Liver (tissue), 10 donors: ENCODE measurements at places on chromosomes 2 and 18. TPM values are rescaled to one million over a fixed set of nuclear protein-coding genes. Genes with fewer than 3 reads are reported as not detected.

The ITGA6 gene
- 5.8 TPM for polyA plus RNA-seq

DNA sequence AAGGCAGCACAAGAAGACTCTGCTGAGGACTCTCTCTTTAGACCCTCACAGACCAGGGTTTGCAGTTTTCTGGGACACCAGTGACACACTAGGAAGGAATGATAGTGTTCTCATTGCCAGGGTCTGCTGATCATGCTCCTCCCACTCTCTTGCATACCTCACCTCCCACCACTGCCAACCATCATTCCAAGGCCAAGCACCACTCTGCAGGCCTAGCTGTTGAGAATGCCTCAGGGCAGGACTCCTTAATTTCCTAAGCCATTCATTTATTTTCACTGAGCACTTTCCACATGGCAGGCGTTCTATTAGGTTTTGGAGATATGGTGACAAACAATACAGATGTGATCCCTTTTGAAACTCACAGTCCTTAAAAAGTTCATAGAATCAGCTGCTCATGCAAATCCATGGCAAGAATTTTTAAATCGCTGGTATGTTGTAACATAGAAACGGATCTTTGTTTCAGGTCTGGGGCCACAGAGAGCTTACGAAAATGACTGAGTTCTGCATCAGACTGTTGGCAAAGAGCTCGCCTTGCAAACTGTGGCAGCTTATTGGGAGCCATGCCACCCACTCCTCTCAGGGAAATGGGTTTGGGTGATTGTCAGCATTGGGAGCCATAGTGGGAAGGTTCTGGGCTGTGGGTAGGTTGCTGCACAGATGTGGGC is 78.5 kb downstream of the XDH start:
- H3K4me1 ChIP-seq: no peaks in the 10 kb centered on the region
- H3K27me3 ChIP-seq: no peaks in the 10 kb centered on the region
- no peak overlapping the region for H3K4me3 ChIP-seq
- no peak for DNase-seq
- H3K27ac ChIP-seq: no peak overlapping the region

- H3K27me3 ChIP-seq: no peaks in the 10 kb centered on the region
- H3K4me3 ChIP-seq: no peak overlapping the region
- no peak for DNase-seq
- no peak overlapping the region for H3K27ac ChIP-seq
- H3K36me3 ChIP-seq: no peaks in the 10 kb centered on the region
These were observed 65.0 kb upstream of the NYAP2 start for GRCh38 chr2:225334514-225334913.

DNA sequence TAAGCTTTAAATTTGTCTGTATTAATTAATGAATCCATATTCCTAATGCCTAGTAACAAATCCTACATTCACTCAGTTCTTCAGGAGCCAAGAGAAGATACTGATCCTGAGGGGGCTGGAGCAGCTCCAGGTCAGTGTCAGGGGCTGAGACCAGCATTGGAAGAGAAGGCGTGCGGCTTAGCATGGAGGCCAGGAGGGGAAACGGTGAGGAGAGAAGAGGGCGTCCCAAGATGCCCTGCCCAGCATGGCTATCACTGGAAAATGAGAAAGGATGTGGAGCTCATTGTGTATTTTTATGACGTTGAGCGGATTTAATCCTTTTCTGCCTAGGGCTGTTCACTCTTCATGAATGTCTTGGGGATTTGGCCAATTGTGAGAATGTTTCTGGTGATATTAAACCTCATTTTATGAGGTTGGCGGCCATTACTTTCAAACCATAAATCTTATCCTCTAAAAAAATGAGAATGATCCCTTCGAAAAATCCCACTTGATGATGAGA is 131.7 kb downstream of the KCTD1 start:
- no peak overlapping the region for H3K4me3 ChIP-seq
- no peaks in the 10 kb centered on the region for H3K4me1 ChIP-seq
- H3K27ac ChIP-seq: no peak overlapping the region
- no peaks in the 10 kb centered on the region for H3K27me3 ChIP-seq

- no peak overlapping the region for H3K27ac ChIP-seq
- no peak for DNase-seq
- no peak overlapping the region for H3K4me3 ChIP-seq
- H3K36me3 ChIP-seq: no peaks in the 10 kb centered on the region
- H3K27me3 ChIP-seq: no peaks in the 10 kb centered on the region
These were observed 88.4 kb downstream of the SEMA4F start for GRCh38 chr2:74742471-74742870.

- peak; percentile 44 for DNase-seq
- no peaks in the 10 kb centered on the region for H3K36me3 ChIP-seq
- H3K27ac ChIP-seq: no peak overlapping the region
- no peaks in the 10 kb centered on the region for H3K27me3 ChIP-seq
- no peaks in the 10 kb centered on the region for H3K4me1 ChIP-seq
These were observed 114.8 kb upstream of the PTPRM start for GRCh38 chr18:7452331-7452730.

GRCh38 chr2:202782940-202783558 is 88.5 kb downstream of the ICA1L start:
- H3K4me3 ChIP-seq: no peak overlapping the region
- H3K27me3 ChIP-seq: no peaks in the 10 kb centered on the region
- DNase-seq: no peak
